ENCODE measurements at places on chromosomes 5 and 9.
A peak's percentile ranks its signal among the peaks of the same experiment; 100 is the strongest.

- H3K4me1 ChIP-seq: peaks cover 24% of the 10 kb centered on the region
- no peaks in the 10 kb centered on the region for H3K36me3 ChIP-seq
- H3K4me3 ChIP-seq: no peak overlapping the region
Observed at GRCh38 chr9:134180786-134181647, 16.7 kb upstream of the RNU6ATAC start.

DNA sequence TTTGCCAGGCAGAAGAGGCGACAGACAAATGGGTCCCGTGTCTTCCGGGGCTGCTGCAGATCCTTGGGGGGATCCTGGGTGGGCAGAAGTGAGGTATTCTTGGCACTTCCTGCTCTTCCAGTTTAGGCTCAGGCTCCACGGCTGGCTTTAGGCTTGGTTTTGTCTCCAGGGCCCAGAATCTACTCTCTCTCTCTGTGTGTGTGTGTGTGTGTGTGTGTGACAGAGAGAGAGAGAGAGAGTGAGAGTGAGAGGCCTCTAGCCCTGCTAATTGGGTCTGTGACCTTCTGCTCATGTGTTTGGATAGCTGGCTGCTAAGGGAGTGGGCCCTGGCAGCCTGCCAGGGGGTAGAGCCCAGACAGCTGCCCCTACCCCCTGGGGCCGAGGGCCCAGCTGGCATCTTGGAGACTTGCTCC is 39.3 kb downstream of the CRB2 start:
- no peaks in the 10 kb centered on the region for H3K36me3 ChIP-seq
- no peaks in the 10 kb centered on the region for H3K27me3 ChIP-seq
- no peak overlapping the region for H3K4me3 ChIP-seq
- H3K27ac ChIP-seq: no peak overlapping the region

DNA sequence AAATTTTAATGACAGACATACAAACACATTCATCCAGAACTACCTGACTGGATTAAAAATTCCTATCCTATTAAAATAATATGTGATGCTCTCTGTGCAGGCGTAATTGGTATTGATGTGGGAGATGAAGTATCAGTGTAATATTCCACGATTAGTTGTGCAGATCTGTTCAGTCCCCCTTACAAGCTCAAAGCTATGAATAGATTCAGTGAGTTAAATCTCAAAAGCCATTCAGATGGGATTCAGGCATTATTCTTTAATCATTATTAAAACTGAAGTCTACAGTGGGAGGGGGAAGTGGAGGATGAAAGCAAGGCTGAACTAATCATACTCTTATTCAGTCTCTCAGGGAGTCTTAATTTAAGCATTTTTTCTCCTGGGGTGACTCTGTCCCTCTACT is 855.8 kb downstream of the EFNA5 start:
- no peaks in the 10 kb centered on the region for H3K4me1 ChIP-seq
- no peak for DNase-seq
- H3K4me3 ChIP-seq: no peak overlapping the region

DNA sequence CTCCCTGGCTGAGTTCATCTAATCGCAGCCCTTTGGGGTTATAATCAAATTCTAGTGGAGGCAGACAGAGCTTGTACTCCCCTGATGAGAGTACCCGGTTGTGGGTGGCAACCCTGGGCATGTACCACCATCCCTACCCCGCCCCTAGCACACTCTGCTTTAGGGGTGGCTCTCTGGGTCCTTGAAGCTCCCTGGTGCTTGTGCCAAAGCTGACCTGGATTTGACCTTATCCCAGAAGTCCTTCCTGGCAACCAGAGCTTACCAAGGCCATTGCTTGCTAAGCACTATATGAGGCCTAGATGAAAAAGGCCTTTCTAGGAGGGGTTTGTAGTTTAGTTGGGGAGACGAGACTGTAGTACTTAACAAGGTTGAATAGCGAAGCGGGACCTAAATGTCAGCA is 72.2 kb downstream of the RGS3 start:
- no peak overlapping the region for H3K4me3 ChIP-seq
- H3K27me3 ChIP-seq: no peaks in the 10 kb centered on the region
- H3K36me3 ChIP-seq: peaks cover 50% of the 10 kb centered on the region
- H3K27ac ChIP-seq: no peak overlapping the region
- H3K4me1 ChIP-seq: no peaks in the 10 kb centered on the region
- DNase-seq: no peak

DNA sequence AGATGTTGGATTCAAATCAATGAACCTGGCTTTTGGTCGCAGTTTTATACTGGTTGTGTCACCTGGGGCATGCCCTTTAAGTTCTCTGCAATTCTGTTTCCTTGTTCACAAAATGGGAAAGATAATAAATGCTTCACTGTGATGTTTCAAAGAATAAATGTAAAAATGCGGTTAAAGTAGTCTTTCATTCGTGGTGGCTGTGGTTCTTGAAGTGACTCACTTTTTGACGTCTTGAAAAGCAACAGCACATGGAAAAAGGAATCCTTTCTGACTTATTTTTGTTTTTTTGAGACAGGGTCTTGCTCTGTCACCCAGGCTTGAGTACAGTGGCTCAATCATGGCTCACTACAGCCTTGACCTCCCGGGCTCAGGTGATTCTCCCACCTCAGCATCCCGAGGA is 88.4 kb upstream of the SLIT3 start:
- no peaks in the 10 kb centered on the region for H3K4me1 ChIP-seq
- H3K27me3 ChIP-seq: no peaks in the 10 kb centered on the region
- no peak for DNase-seq
- H3K27ac ChIP-seq: no peak overlapping the region

- no peaks in the 10 kb centered on the region for H3K27me3 ChIP-seq
- H3K4me1 ChIP-seq: no peaks in the 10 kb centered on the region
- no peak for DNase-seq
- H3K27ac ChIP-seq: no peak overlapping the region
Observed at GRCh38 chr9:109652971-109653370, 127.0 kb upstream of the PALM2AKAP2 start.

- H3K4me3 ChIP-seq: peak within 1 kb of the TSS; percentile 94
- no peaks in the 10 kb centered on the region for H3K36me3 ChIP-seq
- peaks cover under 1% of the 10 kb centered on the region for H3K27me3 ChIP-seq
- peaks cover 21% of the 10 kb centered on the region for H3K4me1 ChIP-seq
- peak within 1 kb of the TSS; percentile 75 for H3K27ac ChIP-seq
Observed at GRCh38 chr9:21994556-21995005, at the start of gene CDKN2B-AS1. Gene CDKN2B-AS1 (plus strand): TSS chr9:21994791.

DNA sequence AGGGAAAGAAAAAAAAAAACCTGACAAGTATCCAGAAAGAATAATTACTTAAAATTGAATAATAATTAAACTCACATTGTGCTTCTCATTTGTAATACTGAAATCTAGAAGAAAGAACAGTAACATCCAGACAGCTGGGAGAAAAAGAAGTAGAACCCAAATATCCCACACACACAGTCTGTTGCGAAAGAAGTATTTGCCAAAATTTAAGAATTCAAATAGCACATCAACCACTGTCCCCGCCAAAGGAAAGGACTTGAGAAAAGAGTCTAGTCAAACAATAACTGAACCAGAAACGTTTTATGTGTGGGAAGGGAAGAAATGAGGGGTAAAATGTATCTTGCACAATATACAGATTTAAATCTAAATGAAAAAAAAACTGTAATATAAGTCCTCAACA is 202.8 kb downstream of the MLLT3 start:
- no peak overlapping the region for H3K4me3 ChIP-seq
- no peaks in the 10 kb centered on the region for H3K36me3 ChIP-seq
- no peaks in the 10 kb centered on the region for H3K4me1 ChIP-seq
- H3K27ac ChIP-seq: no peak overlapping the region
- DNase-seq: no peak
- no peaks in the 10 kb centered on the region for H3K27me3 ChIP-seq

DNA sequence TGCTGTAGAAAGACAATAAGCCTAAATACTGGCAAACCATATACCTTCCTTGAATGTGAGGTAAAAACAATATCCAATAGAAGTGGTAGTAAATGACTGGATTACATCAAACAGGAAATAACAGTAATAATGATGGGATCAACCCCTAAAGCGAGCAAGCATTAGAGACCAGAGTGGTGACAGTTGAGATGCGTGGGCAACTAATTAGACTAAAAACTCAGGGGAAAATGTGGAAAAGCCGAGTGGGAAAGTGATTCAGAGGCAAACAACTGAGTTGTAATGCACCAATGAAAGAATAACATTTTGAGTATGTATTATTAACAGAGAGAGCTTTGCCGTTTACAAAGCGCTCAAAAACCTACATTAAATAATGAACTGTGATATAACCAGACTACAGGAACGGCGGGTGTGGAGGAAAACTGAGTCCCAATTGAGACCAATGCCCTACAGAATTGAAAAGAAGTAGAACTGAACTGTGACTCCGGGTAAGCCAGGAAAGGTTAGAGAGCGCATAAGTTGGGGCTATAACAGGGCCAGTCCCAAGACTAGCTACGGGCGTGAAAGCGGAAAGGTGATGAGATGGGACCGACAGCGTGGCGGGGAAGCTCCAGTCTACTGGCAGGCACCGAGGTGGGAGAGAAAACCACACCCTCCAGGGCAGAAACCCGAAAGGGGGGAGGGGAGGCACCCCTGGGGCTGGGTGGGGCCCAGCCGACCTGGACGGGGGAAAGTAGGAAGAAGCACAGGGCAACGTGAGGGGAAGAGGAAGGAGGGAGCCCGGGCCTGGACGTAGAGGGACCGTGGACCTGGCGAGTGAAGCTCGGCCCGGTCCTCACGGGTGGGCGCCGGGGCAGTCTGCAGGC is 592 bp downstream of the UBAP2 start:
- H3K27ac ChIP-seq: peak overlapping the region; percentile 88
- peak overlapping the region; percentile 83 for H3K4me3 ChIP-seq
- peak; percentile 39 for DNase-seq
- H3K4me1 ChIP-seq: peaks cover 27% of the 10 kb centered on the region

DNA sequence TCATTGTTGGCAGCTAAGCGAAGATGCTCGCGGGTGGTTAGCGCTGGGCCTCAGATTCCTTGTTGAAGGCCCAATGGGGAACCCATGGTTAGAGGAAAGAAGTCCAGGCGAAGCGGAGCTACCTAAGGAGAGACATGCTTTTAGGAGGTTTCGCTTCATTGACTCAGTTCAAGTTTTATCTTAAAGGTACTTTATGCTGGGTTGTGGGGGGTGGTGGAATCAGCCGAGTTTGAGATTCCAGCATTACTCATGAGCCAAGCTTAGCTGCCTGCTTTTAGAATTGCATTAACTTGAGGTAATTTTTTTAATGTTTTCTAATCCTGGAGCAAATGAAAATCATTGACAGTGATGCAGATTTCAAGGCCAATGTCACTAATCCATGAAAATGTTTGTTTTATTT is 16.1 kb downstream of the MEGF10 start:
- no peak overlapping the region for H3K4me3 ChIP-seq
- no peaks in the 10 kb centered on the region for H3K36me3 ChIP-seq
- H3K27me3 ChIP-seq: no peaks in the 10 kb centered on the region
- H3K27ac ChIP-seq: no peak overlapping the region
- H3K4me1 ChIP-seq: no peaks in the 10 kb centered on the region

GRCh38 chr5:73822989-73823339 is 197.0 kb downstream of the ARHGEF28 start:
- no peaks in the 10 kb centered on the region for H3K4me1 ChIP-seq
- H3K27me3 ChIP-seq: peaks cover 3% of the 10 kb centered on the region
- H3K4me3 ChIP-seq: no peak overlapping the region
- H3K27ac ChIP-seq: no peak overlapping the region
- H3K36me3 ChIP-seq: no peaks in the 10 kb centered on the region

GRCh38 chr5:78008356-78008967 is 232.3 kb upstream of the TBCA start:
- no peak for DNase-seq
- no peak overlapping the region for H3K27ac ChIP-seq
- no peaks in the 10 kb centered on the region for H3K27me3 ChIP-seq
- no peaks in the 10 kb centered on the region for H3K36me3 ChIP-seq
- H3K4me1 ChIP-seq: no peaks in the 10 kb centered on the region
- no peak overlapping the region for H3K4me3 ChIP-seq

GRCh38 chr9:36749461-36749860 is 176.8 kb downstream of the MELK start:
- no peaks in the 10 kb centered on the region for H3K36me3 ChIP-seq
- H3K27ac ChIP-seq: no peak overlapping the region
- no peak for DNase-seq
- H3K27me3 ChIP-seq: peaks cover 17% of the 10 kb centered on the region

GRCh38 chr5:172114875-172115422 is 73.1 kb downstream of the STK10 start:
- H3K36me3 ChIP-seq: peaks cover 5% of the 10 kb centered on the region
- DNase-seq: peak; percentile 56
- H3K27ac ChIP-seq: peak overlapping the region; percentile 74
- H3K4me3 ChIP-seq: no peak overlapping the region
- peaks cover 93% of the 10 kb centered on the region for H3K4me1 ChIP-seq
- H3K27me3 ChIP-seq: no peaks in the 10 kb centered on the region

DNA sequence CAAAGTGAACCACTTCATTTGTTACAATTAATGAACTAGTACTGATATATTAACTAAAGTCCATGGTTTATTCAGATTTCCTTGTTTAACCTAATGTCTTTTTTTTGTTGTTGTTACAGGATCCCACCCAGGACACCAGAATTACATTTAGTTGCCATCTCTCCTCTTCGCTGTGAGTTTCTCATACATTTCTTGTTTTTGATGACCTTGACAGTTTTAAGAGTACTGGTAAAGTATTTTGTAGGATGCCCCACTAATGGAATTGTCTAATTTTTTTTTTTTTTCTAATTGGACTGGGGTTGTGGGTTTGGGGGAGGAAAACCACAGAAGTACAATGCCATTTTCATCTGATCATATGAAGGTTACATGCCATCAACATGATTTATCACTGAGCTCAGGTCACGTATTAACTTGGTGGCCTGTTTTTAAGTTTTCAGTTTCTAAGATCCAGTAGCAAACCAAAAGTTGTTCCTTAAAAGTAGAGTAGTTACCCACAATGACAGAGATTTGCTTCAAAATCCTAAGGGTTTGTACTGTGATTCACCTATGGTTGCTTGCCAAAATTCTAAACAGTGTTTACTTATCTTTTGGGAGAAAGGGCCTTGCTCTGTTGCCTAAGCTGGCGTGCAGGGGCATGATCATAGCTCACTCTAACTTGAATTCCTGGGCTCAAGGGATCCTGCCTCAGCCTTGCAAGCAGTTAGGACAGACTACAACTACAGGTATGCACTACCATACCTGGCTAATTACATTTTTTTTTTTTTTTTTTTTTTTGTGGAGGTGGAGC is 4.5 kb upstream of the OTULIN start:
- H3K27ac ChIP-seq: no peak overlapping the region
- no peak overlapping the region for H3K4me3 ChIP-seq
- H3K27me3 ChIP-seq: no peaks in the 10 kb centered on the region
- DNase-seq: no peak
- peaks cover 20% of the 10 kb centered on the region for H3K4me1 ChIP-seq

- no peak overlapping the region for H3K4me3 ChIP-seq
- H3K27me3 ChIP-seq: no peaks in the 10 kb centered on the region
- no peak for DNase-seq
- no peak overlapping the region for H3K27ac ChIP-seq
- H3K36me3 ChIP-seq: no peaks in the 10 kb centered on the region
Observed at GRCh38 chr5:113218200-113218599, 216.6 kb downstream of the TSSK1B start.

- no peak for DNase-seq
- no peak overlapping the region for H3K4me3 ChIP-seq
- H3K27me3 ChIP-seq: no peaks in the 10 kb centered on the region
- no peaks in the 10 kb centered on the region for H3K4me1 ChIP-seq
Observed at GRCh38 chr9:37370968-37371563, 51.4 kb upstream of the GRHPR start.

GRCh38 chr5:14250084-14250695 is 107.0 kb downstream of the TRIO start:
- no peak for DNase-seq
- no peak overlapping the region for H3K4me3 ChIP-seq
- H3K27ac ChIP-seq: no peak overlapping the region
- no peaks in the 10 kb centered on the region for H3K4me1 ChIP-seq

- H3K36me3 ChIP-seq: no peaks in the 10 kb centered on the region
- DNase-seq: no peak
- no peak overlapping the region for H3K4me3 ChIP-seq
- no peaks in the 10 kb centered on the region for H3K27me3 ChIP-seq
- no peak overlapping the region for H3K27ac ChIP-seq
- H3K4me1 ChIP-seq: no peaks in the 10 kb centered on the region
Observed at GRCh38 chr9:27659571-27659970, 86.3 kb upstream of the C9orf72 start.

All from CD4-positive, alpha-beta memory T cell (primary cell).